ENCODE measurements at places on chromosomes 2 and 18.

DNA sequence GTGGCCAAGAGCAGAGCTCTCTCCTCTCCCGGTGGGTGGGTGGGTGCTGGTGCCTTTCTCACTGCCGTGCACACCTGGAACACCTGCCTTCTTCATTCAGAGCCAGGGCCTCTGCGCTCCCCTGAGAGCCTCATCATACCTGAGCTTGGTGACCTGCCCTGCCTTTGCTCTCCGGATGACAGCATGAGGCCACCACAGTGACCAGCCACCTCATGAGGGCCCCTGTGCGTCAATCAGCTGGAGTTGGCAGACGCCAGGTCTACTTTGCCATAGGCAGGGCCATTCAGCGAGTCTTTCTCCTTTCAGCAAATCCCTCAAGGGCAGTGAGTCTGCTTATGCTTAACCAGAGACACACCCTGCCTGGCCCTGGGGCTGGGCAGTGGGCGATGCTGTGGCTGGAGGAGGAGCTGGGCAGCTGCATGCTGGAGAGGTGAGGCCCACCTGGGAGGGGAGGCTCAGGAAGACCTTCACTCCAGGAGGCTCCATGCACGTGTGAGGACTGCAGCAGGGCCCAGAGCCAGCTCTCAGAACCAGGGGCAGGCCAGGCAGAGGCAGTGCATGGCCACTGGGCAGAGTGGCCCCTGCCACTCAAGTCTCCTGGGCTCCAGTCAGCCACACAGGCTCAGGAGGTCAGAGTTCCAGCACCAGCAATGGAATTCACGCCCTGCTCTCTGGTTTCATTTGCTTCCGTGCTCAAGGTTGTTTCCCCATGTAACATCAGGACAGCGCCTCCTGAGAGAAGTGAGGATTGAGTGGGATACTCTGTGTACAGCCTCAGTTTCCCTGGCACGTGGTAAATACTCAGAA is 417.5 kb upstream of the MYT1L start:
- DNase-seq = no peak

- DNase-seq = no peak
These were observed 22.1 kb downstream of the TTLL4 start for GRCh38 chr2:218732761-218733158.

DNA sequence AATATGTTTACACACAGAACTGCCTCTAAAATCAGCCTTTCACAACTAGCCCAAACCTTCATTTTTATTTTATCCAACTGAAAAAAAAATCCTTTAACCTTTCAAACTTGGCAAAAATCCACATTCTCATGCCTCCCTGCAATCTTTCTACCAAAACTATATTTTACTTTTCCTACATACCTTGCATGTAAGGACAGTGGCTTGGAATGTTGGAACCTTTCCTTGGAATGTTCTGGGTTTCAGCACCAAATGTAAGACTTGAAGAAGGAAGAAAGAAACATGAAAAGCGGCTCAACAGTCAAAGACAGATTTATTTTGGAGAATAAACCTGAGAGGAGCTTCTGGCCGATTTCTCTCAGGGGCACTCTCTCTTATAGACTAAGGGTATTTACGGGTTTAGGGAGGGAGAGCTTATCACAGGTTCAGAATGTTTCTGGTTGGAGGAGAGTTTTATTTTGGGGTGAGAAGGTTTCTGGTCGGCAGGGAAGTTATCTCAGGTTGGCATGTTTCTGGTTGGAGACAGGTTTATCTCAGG is 79.7 kb downstream of the RRM2 start:
- DNase-seq = no peak

- DNase-seq = no peak
These were observed 36.6 kb upstream of the DYNC2LI1 start for GRCh38 chr2:43737097-43737854.

- no peak for DNase-seq
These were observed 7.7 kb downstream of the DNMT3A start for GRCh38 chr2:25333981-25334380.

DNA sequence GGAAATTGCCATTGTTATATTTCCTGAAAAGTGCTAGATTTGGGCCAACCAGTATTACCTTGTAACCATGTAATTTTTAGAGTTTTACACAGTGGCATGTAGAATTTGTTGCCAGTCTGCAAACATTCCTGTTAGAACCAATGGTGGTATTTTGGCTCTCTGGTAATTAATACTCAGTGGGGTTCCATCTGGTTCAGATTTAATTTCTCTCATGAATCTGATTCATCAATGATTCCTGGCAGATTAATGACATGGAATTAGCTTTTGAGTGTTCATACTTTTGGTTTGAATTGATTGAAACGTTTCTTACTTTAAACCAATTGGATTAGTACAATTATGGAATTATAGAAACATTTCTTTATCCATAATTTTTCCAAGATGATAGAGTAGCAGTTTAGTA is 93.2 kb downstream of the MC4R start:
- no peak for DNase-seq

GRCh38 chr2:241859017-241859435 is 332 bp upstream of the PDCD1 start:
- DNase-seq = no peak

GRCh38 chr2:180364719-180365118 is 357.6 kb upstream of the CWC22 start:
- no peak for DNase-seq

GRCh38 chr18:55427951-55428350 is 160.0 kb downstream of the TCF4 start:
- no peak for DNase-seq

GRCh38 chr2:44137872-44138551 is 30.7 kb upstream of the PPM1B start:
- no peak for DNase-seq

DNA sequence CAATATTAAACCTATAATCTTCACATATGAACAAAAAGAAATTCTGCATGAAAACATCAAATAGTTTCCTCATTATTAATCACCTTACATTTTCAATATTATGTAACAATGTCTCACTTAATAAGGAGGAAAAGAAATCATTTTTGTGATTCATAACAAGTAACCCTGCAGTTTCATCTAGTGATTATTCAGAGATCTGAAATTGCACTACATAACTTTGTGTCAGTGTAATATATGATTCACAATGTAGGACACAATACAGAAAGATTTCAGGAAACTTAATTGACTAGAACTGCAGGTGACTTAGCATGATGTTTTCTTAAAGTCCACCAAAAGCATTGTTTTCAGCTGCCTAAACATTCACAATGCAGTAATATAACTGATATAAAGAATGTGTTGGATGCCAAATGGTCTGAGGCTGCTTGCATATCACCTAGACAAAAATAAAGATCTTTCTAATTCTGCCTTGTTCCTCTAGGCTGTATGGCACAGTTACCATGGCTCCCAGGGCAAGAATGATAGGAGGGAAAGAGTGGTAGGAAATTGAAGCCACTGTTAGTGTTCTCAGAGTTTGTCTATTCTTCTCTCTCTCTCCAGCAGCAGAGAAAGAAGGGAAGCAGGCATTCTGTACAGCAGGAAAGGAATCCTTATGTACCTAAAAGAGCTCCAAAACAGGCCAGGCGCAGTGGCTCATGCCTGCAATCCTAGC is 366.6 kb downstream of the FSIP2 start:
- no peak for DNase-seq

DNA sequence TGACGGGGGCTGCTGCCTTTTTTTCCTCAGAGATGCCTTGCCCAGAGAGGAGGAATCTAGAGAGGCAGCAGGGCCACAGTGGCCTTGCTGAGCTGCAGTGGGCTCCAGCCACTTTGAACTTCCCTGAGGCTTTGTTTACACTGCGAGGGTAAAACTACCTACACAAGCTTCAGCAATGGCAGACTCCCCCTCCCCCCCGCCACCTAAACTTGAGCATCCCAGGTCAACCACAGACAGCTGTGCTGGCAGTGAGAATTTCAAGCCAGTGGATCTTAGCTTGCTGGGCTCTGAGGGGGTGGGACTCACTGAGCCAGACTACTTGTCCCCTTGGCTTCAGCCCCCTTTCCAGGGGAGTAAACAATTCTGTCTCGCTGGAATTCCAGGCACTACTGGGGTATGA is 11.8 kb downstream of the SYT4 start:
- DNase-seq = no peak

DNA sequence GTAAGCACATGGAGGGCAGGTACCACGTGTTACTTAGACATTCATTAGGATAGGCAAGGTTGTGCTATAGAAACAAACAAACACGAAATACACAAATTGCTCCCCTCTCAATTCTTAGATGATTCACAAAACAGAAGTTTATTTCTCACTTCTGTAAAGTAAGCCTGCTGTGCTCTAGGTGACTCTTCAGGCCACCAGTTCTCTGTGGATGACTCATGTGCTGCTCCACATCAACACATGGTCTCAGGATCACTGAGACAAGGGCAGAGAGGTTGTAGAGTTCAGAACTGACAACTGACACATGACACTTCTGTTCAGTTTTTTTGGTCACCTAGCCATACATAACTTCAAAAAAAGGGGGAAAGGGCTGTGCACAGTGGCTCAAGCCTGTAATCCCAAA is 70.6 kb downstream of the DAW1 start:
- no peak for DNase-seq

DNA sequence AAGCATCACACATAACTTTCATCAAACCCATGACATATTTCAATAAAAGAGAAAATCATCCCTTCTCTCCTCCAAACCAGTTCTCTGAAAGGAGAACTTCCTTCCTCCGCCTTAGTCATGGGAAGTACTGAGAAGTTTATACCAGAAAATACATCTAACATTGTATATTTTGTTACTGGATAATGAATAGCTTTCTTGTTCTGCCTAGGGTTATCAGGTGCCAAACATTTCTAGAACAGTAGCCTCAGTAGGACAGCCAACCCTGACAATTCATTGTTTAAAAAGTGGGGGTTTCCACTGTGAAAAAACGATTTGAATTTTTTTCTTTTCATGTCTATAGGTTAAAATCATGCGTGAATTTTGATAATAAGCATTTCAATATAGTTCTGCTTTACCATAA is 16.0 kb upstream of the DAW1 start:
- DNase-seq = no peak

DNA sequence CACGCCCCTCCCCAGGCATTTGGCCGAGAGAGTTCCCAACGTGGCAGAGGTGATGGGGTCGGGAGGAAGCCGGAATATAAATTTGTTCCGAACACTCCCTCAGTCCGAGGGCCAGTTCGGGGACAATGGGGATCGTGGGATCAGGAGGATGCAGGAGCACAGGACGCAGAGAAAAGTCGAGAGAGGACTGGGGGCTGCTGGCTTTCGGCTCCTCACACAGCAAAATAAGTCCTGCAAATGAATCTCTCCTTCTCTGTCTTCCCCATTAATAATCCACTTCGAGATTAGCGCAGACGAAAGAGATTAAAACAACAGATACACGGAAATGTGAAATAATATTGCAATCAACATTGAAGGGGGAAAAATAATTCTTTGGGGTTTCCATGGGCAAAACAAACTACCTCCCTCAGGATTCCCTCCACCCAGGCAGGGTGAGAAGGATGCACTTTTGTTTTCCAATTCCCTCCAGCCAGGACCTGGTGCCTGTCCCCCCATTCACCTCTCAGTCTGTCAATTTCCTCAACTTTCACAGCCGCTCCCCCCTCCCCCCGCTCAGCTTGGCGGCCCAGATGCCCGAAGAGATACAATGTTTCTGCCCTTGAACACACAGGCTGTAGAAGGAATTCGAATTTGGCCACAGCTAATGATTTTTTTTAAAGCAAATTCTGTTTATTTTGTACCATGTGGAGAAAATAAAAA is 3.1 kb upstream of the ZEB2 start:
- peak; percentile 21 for DNase-seq

GRCh38 chr2:54348646-54349045 is 92.6 kb upstream of the TSPYL6 start:
- no peak for DNase-seq

GRCh38 chr18:80210312-80211083 is 36.8 kb downstream of the PARD6G start:
- DNase-seq = no peak

GRCh38 chr2:229921101-229921891 is 513 bp downstream of the TRIP12 start:
- peak; percentile 67 for DNase-seq

DNA sequence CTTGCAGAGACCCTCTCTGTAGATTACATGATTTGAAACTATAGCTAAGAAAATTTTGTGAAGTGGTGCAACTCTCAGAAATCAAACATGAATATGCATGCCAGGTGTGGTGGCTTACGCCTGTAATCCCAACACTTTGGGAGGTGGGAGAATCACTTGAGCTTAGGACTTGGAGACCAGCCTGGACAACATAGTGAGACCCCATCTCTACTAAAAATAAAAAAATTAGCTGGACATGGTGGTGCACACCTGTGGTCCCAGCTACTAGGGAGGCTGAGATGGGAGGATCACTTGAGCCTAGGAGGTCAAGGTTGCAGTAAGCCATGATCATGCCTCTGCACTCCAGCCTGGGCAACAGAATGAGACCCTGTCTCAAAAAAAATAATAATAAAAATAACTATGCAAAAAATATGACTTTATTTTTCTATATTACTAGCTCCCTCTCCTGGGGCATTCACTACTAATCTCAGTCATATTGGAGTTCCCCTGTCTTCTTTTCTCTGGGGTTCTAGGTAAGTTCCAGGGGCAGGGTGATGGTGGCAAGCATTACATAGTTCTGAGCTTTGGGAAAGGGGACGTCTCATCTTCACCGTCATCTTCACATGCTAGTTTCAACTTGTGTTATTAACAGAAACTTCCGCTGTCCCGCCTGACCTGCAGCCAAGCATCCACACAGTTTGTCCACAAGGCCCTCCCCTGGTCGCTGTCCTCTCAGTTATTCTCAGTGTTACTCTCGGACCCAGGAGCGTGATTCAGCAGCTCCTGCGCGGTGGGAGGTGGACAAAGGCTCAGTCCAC is 96.8 kb upstream of the MBOAT2 start:
- DNase-seq = no peak

- no peak for DNase-seq
These were observed 24.9 kb downstream of the ASAP2 start for GRCh38 chr2:9231291-9232165.

DNA sequence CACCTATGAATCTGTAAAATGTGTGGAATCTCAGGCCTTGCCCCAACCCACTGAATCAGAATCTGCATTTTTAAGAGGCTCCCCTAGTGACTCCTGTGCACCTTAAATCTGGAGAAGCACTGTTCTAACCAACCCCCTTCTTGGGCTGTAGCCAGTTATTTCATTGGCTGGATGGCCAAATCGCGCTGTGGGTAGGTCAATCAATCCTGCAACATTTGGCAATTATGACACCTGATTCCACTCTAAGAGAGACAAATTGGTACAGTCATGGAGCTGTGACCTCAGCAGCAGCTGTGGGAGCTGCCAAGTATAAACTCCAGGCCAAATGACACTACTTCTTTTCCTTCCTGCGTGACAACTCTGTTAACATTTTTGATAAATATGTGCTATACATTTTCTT is 208.7 kb downstream of the CLIP4 start:
- no peak for DNase-seq

DNA sequence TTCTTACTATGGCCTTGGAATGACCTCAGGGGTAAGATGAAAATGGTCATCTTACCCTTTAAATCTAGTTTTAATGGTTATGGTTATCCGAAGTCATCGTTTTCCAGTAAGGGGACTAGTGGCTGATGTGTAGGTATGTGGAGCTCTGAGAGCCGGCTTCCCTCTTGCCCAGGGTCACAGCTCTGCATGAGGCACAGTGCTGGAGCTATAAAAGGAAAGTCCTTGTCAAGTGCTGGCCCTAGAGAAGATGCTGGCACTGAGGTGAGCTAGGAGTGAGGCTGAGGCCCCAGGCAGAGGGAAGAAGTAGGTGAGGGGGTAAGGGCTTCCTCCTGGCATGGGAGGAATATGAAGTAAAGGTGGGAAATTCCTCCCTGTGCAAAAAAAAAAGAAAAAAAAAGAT is 35.0 kb downstream of the SMARCAL1 start:
- DNase-seq = no peak

All from activated CD8-positive, alpha-beta memory T cell treated with anti-CD3 and anti-CD28 coated beads, Interleukin-2, amount 50 U/mL, for 4 hours (primary cell).